ENCODE measurements at places on chromosomes 2 and 18.

DNA sequence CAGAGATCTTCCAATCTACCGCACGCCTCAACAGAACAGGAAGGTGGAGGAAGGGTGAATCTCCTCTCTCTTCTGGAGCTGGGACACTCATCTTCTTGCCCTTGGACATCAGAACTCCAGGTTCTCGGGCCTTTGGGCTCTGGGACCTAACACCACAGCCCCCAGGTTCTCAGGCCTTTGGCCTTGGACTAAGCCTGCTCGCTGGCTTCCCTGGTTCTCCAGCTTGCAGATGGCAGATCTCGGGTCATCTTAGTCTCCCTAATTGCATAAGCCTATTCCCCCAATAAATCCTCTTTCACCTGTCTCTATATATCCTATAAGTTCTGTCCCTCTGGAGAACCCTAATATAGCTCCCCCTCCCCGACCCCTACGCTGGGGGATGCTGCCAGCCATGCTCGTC lies 14.8 kb downstream of the HS6ST1 start:
- DNase-seq, result no peak

- DNase-seq, result no peak
Measured at GRCh38 chr18:57389271-57389670, 36.9 kb downstream of the ST8SIA3 start.

GRCh38 chr2:238445409-238446190 lies 18.9 kb downstream of the ASB1 start:
- DNase-seq, result no peak

DNA sequence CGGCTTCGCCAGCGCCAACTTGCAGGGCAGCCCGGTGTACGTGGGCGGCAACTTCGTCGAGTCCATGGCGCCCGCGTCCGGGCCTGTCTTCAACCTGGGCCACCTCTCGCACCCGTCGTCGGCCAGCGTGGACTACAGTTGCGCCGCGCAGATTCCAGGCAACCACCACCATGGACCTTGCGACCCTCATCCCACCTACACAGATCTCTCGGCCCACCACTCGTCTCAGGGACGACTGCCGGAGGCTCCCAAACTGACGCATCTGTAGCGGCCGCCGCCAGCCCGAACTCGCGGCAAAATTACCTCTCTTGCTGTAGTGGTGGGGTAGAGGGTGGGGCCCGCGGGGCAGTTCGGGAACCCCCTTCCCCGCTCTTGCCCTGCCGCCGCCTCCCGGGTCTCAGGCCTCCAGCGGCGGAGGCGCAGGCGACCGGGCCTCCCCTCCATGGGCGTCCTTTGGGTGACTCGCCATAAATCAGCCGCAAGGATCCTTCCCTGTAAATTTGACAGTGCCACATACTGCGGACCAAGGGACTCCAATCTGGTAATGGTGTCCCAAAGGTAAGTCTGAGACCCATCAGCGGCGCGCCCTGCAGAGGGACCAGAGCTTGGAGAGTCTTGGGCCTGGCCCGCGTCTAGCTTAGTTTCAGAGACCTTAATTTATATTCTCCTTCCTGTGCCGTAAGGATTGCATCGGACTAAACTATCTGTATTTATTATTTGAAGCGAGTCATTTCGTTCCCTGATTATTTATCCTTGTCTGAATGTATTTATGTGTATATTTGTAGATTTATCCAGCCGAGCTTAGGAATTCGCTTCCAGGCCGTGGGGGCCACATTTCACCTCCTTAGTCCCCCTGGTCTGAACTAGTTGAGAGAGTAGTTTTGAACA lies 15.1 kb downstream of the HOXD3 start:
- DNase-seq, result no peak

GRCh38 chr2:221999717-222000116 lies 299.1 kb downstream of the PAX3 start:
- no peak for DNase-seq

DNA sequence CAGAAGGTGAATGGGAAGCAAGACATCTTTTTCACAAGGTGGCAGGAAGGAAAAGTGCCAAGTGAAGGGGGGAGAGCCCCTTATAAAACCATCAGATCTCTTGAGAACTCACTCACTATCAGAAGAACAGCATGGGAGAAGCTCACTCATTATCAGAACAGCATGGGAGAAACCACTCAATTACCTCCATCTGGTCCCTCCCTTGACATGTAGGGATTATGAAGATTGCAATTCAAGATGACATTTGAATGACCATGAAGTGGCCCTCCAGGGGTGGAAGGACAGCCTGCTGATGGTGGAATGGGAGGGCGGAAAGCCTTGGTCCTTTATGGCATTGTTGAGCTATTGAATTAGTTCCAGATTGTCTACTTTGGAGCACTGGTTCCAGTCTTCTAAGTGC lies 413.0 kb upstream of the MEX3C start:
- no peak for DNase-seq

DNA sequence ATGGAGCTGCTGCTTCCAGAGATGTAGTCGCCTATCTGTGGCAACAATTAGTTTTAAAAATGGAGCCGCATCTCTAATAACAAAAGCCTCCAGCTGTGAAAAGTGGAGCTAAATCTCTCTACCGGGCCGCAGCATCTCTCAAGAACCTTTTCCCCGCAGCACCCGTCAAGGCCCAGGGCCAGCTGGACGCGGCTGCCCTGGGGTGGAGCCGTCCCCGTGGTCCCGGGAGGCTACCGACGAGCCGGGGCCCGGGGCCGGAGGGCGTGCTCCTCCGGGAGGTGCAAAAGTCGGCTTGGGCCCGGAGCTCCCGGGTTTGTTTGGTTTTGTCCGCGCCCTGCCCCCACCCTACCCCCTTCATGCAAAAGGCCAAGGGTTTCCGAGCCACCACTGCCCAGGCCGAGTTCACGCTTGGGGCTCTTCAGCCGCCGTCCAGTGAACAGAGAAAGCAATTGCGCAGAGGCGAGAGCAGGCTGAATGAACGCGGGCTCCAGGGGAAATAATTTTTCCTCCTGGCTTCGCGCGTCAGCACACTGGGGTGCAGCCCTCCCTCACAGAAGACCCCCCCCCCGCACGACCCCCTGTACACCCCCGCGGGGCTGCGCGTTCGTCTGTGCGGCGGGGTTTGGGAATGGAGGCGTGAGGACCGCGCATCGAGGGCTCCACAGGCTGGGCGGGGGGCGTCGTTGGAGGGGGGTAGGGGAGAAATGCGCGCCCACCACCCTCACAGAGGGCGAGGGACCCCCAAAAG lies 557 bp upstream of the GREB1L start:
- DNase-seq, result no peak

DNA sequence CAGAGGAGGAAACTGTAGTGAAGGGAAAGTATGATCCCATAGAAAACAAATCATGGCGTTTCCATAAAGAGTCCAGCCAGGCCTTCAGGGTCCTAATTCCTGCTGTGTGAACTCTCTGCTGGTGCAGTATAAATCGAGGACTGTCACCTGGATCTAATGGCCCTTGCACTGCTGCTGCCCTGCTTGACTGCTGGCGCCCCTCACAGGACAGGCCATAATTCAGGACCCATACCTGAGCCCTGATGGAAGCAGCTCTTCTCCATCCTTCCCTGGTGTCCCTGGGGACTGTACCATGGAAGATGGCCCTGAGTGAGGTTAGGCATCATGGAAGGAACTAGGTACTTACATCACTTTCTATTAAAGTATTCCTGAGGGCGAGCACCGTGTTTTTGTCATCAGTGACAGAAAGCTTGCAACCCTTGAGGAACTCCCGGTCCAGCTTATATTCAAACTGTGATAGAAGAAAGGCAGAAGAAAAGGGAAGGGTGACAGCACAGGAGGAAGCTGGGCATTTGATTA lies 116.9 kb downstream of the RIF1 start:
- DNase-seq, result no peak

DNA sequence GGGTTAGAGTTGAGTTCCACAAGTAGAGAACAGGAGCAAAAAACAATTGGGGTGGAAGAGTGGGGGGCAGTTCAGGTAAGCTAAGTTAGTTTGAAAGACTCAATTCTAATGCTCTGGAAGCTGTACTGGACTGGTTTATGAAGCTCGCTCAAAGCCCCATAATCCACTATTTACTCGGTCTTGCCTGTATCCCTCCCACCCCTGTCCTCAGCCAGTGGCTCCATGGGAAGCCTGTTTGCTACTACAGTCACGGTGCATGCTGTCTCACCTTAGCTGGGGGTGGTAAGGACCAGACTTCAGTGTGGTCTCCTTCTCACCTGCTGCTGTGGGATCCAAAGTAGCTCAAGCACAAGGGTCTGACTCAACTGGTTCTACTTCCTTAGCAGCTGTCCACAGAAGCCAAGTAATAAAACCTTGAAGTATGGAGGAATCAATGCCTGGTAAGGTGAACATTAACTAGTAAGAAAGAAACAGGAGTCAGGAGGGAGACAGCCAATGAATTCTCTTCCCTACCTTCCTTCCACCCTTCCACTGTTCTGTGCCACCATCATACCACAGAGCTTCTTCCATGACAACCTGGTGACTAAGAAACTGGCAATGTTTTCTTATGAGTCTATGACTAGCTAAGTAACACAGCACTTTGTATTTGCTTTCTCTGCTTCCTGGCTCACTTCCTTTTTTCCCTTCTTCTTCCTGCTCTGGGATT lies 230.8 kb downstream of the SRBD1 start:
- no peak for DNase-seq

GRCh38 chr2:218229239-218229638 lies 12.2 kb downstream of the ARPC2 start:
- no peak for DNase-seq

DNA sequence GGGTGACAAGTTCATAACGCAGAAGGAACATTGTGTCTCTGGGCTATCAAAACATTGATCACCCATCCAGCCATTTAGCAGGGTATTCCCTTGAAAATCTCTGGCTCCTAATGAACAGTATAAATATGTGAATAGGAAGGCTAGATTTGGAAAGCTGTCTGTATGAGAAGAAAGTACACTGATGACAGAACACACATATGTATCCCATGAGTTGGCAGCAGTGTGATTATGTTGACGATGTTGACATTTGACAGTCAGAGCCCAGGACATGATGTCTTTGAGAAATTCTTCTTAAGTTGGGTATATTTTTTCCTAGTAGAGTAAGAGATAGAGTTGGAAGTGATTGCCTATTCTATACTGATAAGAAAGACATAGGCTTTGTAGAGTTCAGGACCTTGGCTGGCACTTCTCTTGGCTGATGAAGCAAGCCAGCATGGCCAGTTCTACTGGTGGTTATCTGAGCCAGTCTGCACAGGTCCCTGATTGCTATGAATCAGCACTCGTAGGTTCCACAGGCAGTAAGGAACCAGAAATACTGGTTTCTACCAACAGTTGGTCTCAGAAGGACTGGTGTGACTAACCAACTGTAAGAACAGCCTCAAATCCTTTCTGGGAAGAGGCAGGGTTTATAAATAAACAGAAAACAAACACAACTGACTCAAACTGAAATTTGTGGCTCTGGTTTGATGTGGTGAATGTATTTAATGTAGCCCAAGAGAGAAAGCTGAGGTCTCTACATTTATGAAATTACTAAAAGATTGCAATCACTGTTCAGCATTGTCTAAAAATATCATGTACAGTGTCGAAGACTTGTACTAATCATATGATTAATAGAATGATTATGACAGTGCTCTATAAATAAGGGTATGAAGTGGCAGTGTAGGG lies 43.9 kb upstream of the RAPH1 start:
- no peak for DNase-seq

DNA sequence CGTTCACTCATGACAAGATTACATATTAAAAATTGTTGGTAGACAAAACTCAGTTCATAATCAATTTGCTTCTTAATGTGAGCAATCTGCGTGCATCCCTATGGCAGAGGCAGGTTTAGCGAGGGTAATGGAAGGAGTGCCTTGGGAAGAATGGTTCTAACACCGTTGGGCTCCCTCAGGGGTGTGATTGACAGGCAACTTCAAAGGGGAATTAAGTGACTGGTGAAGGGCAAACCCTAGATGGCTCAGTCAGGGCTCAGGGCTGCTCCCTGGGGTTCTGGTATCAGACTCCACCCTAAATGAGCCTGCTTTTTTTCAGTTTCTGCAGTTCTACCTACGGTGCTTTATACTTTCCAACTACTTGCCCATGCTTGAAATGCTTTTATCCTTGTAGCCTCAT lies 419.5 kb upstream of the CELF4 start:
- DNase-seq, result peak; percentile 7

- DNase-seq, result no peak
Measured at GRCh38 chr2:120611961-120612360, 123.7 kb upstream of the GLI2 start.

DNA sequence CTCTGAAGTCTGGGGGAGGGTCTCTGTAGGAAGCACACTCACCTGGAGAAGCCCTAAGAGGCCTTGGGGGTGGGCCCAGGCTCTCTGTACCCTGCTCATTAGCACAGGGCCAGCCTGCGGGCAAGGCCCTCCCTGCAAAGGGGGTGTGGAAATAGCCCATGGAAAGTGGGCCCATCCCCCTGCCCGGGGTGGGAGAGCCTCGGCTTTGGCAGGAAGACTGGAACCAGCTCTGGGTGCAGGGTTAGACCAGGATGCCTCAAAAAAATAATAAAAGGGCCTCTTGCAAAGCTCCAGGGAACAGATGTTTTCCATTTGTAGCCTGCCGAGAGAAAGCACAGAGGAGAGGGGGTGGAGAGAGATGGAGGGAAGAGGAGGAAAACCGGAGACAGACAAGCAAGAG lies 98.7 kb downstream of the STPG4 start:
- DNase-seq, result no peak
